ENCODE measurements at places on chromosomes 3 and 15.

DNA sequence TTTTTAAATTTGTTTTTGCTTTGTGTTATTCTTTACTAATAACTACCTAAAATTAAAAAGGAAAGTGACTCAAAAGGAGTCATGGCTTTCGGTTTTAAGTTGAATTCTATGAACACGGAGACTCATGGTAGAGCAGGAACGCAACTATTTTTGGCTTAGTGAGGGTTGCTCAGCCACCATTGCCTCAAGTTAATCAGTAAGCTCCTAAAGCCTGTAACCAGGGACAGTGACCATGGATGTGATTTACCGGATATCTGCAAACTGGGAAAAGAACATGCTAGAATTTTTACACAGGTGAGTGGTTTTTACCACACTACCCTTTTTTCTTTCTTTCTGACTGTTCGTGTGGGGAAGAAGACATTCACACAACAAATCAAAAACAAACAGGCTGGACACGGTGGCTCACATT, 11.8 kb downstream of the SLC12A8 start:
- DNase-seq: no peak

- DNase-seq: no peak
These were observed 4.4 kb downstream of the KCTD6 start for GRCh38 chr3:58496206-58496857.

- DNase-seq: no peak
These were observed 180.9 kb upstream of the ROPN1 start for GRCh38 chr3:124172816-124173215.

DNA sequence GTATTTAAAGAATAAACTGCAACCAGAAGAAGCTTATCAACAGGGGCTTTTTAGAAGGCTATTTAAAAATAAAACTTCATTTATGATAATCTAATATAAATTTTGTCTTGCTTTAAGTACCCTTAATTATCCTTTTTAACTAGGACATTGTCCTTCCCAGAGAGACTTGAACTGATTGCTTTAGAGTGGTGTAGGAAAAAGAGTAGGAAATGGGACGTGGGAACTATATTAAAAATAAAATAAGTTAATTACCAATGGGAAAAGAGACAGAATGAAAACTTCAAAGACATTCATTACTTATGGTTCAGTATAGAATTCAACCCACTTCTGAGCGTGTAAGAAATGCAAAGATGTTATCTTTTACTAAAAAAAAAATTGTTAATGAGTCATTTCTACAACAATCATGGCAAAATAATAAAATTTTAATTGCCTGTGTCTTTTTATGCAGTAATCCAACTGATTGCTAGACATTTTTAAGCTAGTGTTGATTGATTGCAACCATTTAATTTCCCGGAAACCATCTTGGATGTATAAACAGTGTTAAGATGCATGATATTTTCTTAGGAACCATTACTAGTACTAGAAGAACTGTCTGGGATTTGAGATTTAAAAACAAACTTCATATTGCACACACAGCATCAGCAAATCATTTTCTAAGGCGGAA, 298.8 kb upstream of the UMPS start:
- no peak for DNase-seq

DNA sequence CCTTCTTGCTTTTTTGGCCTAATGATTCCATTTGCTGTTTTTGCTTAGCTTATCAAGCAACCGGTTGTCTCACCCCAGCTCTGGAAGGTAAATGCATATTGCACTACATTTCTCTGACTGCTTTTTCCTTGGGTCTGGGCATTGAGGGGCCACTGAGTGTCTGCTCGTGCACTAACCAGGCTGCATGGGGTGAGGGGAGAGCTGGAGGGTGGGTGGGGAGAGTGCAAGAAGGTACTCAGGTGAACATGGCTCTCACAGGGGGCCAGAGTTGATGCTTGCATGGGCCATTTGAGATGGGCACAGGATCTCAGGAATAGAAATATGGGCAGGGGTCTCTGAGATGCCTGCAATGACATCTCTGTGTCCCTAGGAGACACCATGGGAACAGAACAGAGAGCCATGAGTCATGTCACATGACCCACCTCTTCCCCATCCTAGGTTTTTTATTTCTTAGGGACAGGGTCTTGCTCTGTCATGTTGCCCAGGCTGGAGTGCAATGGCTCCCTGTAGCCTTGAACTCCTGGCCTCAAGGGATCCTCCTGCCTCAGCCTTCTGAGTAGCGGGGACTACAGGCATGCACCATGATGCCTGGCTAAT, 6.2 kb downstream of the ALPK3 start:
- no peak for DNase-seq

DNA sequence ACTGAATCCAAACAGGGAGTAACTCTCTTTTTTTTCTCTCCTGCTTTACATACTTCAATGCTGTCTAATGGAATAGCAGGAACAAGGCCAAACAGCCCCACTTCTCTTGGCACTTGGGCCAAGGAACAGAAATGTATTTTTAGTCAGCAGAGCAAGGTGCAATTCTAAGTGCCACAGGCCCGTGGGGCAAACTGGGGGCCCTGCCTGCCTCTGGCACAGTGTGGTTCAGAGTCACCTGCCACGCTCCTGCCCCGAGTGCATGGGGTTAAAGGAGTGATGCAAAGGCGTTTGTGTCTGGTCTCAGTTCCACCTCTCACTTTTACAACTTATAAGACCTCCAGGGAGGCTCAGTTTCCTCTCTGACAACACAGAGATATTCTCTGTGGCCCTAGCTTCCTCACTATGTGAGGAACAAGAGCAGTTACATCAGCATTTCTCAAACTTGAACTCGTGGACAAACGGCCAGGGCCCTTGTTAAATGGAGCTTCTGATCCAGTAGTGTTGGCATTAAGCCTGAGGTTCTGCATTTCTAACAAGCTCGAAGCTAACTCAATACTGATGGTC, 51.3 kb downstream of the LRIG1 start:
- no peak for DNase-seq

DNA sequence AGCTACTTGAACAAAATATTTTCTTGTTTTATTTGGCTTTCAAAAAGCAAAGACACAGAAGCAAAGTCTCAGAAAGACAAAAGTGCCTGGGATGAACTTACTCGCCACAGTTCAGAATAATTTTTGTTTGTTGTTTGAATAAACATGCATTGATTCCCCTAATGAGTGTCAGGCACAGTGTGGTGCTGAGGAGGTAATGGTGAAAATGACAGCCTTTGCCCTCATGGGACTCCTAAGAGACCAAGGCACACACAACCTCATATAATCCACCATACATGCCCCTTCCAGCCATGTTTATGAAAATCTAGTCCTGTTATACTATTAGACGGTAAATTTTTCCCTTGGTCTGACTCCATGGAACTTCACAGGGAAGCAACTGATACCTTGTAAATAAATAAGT, 2.5 kb downstream of the GOLIM4 start:
- DNase-seq: peak; percentile 18

DNA sequence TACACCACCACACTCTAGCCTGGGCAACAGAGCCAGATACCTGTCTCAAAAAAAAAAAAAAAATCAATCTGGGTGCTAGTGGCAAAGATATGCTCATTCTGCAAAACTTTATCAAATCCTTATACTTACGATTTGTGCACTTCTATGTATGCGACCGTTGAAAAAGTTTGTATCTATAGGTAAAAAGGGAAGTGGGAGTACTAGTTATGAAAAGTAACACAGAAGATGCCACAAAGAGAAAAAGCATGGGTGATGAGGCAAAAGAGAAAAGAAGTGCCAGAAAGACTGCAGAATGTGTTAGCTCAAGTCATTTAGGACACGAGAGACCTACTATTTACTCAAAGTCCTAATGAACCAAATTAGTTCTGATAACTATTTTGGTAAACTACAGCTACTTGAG, 407.8 kb downstream of the SHQ1 start:
- DNase-seq: no peak

DNA sequence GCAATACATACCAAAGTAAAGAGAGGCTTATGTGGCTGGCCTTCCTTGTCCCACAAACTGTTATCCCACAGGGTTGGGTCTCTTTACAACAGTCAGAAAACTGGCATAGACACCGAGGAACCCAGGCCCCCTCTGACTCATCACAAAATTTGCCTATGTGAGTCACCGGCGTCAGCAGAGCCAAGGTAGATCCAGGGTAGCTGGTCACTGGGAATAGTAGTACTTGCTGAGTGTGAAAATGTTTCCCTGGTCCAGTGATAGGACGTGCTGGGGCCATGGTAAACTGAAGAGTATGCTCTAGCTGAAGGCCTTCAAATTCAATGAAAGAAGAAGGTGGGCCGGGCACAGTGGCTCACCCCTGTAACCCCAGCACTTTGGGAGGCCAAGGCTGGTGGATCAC, 27.1 kb upstream of the SKIL start:
- no peak for DNase-seq

GRCh38 chr3:182738583-182739411, 54.5 kb upstream of the ATP11B start:
- peak; percentile 20 for DNase-seq

- DNase-seq: no peak
These were observed 6.0 kb upstream of the RLBP1 start for GRCh38 chr15:89227425-89227824.
